Spinal cord (tissue), 10 donors: ENCODE measurements at places on chromosomes 16 and 17. TPM values are rescaled to one million over a fixed set of nuclear protein-coding genes. Genes with fewer than 3 reads are reported as not detected.

CCDC144A gene
- polyA plus RNA-seq: 6.3 TPM

- H3K27me3 ChIP-seq: no peaks in the 10 kb centered on the region
- peaks cover 15% of the 10 kb centered on the region for H3K36me3 ChIP-seq
- no peak overlapping the region for H3K4me3 ChIP-seq
- no peak for DNase-seq
- no peak overlapping the region for H3K27ac ChIP-seq
- peaks cover 31% of the 10 kb centered on the region for H3K4me1 ChIP-seq
Observed at GRCh38 chr17:27547301-27547683, 83.7 kb upstream of the LGALS9 start.

GRCh38 chr17:56393156-56393555, 200.3 kb upstream of the NOG start:
- H3K4me3 ChIP-seq: no peak overlapping the region
- no peaks in the 10 kb centered on the region for H3K4me1 ChIP-seq
- DNase-seq: peak; percentile 23
- no peak overlapping the region for H3K27ac ChIP-seq
- peaks cover 3% of the 10 kb centered on the region for H3K36me3 ChIP-seq
- H3K27me3 ChIP-seq: no peaks in the 10 kb centered on the region

DNA sequence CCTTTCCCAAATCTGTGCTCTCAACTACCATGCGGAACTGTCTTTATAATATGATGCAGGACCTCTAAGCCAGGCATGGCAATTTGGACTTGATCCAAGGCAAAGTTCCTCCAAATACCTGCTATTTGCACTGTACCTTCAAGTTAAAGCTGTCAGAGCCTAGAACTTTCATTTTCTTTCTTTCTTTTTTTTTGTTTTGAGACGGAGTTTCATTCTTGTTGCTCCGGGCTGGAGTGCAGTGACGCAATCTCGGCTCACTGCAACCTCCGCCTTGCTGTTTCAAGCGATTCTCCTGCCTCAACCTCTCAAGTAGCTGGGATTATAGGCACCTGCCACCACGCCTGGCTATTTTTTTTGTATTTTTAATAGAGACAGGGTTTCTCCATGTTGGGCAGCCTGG, 51.7 kb downstream of the ARHGAP27 start:
- no peak for DNase-seq
- peaks cover 11% of the 10 kb centered on the region for H3K4me1 ChIP-seq
- H3K27ac ChIP-seq: no peak overlapping the region
- no peaks in the 10 kb centered on the region for H3K36me3 ChIP-seq
- no peak overlapping the region for H3K4me3 ChIP-seq
- peaks cover 4% of the 10 kb centered on the region for H3K27me3 ChIP-seq

DNA sequence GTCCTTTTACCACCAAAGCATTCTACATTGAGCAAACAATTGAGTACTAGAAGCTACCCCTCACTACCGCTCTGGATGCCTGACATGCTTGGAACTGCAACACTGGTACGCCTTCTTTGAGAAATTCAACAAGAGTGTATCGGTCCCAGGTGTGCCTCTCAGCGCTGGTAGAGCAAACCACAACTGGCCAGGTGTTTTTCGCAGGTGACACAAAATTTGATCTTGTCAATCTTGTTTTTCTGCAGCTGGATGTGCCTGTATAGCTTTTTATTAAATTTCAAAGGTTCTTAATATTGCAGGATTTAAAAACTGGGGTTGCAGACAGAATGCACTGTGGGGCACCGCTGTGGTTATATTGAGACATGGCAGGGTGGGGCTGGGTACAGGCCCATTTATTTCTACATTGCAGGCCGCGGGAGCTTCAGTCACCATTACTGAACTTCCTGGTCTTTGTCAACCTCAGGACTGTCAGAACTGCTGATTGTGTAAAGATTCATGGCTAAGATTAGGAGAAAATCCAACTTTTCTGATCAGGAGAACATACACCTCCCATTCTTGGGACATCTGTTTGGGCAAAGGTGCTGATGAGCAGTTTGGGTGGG, 4.5 kb upstream of the SNX20 start:
- H3K27me3 ChIP-seq: no peaks in the 10 kb centered on the region
- H3K4me3 ChIP-seq: no peak overlapping the region
- no peaks in the 10 kb centered on the region for H3K36me3 ChIP-seq
- DNase-seq: no peak
- no peak overlapping the region for H3K27ac ChIP-seq

GRCh38 chr16:56300891-56301850, 109.9 kb downstream of the GNAO1 start:
- H3K4me3 ChIP-seq: no peak overlapping the region
- no peak for DNase-seq
- no peaks in the 10 kb centered on the region for H3K27me3 ChIP-seq
- H3K4me1 ChIP-seq: peaks cover 83% of the 10 kb centered on the region
- H3K27ac ChIP-seq: peak overlapping the region; percentile 49

GRCh38 chr17:40945414-40945813, 8.0 kb upstream of the KRT23 start:
- DNase-seq: no peak
- no peak overlapping the region for H3K4me3 ChIP-seq
- no peaks in the 10 kb centered on the region for H3K36me3 ChIP-seq
- H3K27ac ChIP-seq: no peak overlapping the region
- peaks cover 4% of the 10 kb centered on the region for H3K4me1 ChIP-seq

DNA sequence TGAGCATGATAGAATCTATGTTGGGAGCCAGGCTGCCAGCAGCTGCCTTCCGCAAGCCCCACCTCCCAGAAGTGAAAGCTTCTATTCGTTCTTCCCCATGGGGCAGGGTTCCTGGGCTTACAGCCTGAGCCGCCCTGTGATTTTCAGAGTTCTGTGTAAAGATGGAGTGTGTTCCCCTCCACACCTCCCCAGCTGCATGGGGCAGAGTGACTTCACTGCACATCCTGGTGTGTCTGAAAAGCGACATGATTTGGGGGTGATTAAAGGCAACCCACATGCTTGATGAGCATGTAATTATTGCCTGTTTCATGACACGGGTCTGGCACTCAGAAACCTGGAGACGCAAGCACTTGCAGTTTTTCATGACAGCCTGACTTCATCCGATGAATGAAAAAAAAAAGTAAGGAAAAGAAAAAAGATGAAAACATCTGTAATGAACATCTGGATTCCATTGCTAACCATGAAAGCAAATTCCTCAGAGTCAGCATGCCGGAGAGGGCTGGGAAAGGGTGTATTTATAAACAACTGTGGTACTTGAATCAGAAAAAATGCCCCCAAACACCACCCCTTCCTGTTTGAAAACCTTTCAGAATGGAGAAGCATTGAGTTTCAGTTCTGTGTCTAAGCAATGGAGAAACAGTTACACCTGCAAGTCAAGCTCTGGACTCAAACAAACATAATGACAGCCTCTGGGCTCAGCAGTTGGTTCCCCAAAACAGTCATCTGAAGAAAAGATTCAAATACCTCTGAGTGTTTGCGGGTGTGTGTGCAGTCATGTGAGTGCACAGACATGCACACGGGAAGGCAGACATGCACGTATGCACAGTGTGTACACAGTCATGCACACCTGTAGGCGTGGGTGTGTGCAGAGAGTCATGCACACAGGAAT, 266.0 kb downstream of the ENGASE start:
- DNase-seq: no peak
- peaks cover 17% of the 10 kb centered on the region for H3K4me1 ChIP-seq
- no peak overlapping the region for H3K27ac ChIP-seq
- no peaks in the 10 kb centered on the region for H3K27me3 ChIP-seq

- H3K27ac ChIP-seq: peak overlapping the region; percentile 8
- peaks cover 8% of the 10 kb centered on the region for H3K4me1 ChIP-seq
- H3K36me3 ChIP-seq: no peaks in the 10 kb centered on the region
- no peaks in the 10 kb centered on the region for H3K27me3 ChIP-seq
- DNase-seq: no peak
Observed at GRCh38 chr16:29943846-29944799, 17.8 kb upstream of the TMEM219 start.

C17orf78 gene
- 0.57 TPM for polyA plus RNA-seq

DNA sequence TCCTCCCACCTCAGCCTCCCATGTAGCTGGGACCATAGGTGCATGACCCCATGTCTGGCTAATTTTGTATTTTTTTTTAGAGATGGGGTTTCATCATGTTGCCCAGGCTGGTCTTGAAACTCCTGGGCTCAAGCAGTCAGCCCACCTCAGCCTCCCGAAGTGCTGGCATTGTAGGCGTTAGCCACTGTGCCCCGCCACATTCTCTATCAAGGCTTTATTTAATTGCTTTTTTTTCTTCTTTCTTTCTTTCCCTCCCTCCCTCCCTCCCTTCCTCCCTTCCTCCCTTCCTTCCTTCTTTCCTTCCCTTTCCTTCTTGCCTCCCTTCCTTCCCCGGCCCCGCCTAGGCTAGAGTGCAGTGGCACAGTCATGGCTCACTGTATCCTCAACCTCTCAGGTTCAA, 23.7 kb downstream of the RSPRY1 start:
- DNase-seq: no peak
- peaks cover 56% of the 10 kb centered on the region for H3K36me3 ChIP-seq
- no peaks in the 10 kb centered on the region for H3K27me3 ChIP-seq
- H3K4me3 ChIP-seq: no peak overlapping the region

GRCh38 chr17:42653179-42654124, 5.6 kb upstream of the TUBG2 start:
- H3K36me3 ChIP-seq: no peaks in the 10 kb centered on the region
- H3K4me3 ChIP-seq: peak overlapping the region; percentile 52
- DNase-seq: no peak
- no peaks in the 10 kb centered on the region for H3K27me3 ChIP-seq

- no peak overlapping the region for H3K27ac ChIP-seq
- no peaks in the 10 kb centered on the region for H3K36me3 ChIP-seq
- H3K4me3 ChIP-seq: no peak overlapping the region
- no peaks in the 10 kb centered on the region for H3K27me3 ChIP-seq
- DNase-seq: no peak
Observed at GRCh38 chr16:10849736-10850477, 27.1 kb upstream of the CIITA start.

- H3K27me3 ChIP-seq: no peaks in the 10 kb centered on the region
- peaks cover 86% of the 10 kb centered on the region for H3K4me1 ChIP-seq
- H3K27ac ChIP-seq: peak overlapping the region; percentile 97
- H3K4me3 ChIP-seq: no peak overlapping the region
Observed at GRCh38 chr17:57938061-57938502, 17.1 kb downstream of the CUEDC1 start.

DNA sequence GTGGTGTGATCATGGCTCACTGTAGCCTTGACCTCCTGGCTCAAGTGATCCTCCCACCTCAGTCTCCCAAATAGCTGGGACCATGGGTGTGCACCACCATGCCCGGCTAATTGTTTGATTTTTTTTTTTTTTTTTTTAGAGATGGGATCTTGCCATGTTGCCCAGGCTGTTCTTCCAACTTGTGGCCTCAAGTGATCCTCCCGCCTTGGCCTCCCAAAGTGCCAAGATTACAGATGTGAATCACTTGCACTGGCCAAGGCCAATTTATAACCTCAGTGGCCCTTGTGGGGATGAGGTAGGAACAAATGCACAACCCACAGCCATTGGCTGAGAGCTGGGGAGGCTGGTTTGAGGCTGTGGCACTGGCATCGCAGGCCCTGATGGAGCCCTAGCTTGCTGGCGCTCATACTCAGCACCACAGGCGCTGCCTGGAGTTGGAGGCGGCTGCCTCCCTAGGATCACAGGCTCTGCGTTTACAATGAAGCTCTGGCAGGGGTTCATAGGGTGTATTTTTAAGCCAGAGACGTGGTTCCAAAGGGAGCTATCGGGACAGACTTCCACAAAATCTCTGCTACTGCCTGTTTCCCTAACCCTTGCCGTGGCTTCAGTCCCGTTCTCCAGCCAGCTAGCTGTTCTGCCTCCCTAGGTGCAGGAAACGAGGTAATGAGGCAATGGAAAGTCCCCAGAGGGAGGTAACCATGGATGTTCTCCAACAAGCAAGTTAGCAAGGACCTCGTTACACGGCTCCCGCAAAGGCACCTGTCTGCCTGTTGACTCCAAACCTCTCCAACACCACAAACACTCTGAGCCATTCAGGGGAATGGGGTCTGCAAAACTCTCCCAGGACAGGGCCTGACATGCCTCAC, 2.9 kb downstream of the ABCA3 start:
- no peak for DNase-seq
- peaks cover 34% of the 10 kb centered on the region for H3K4me1 ChIP-seq
- H3K27me3 ChIP-seq: peaks cover 16% of the 10 kb centered on the region
- H3K27ac ChIP-seq: no peak overlapping the region

GRCh38 chr16:2009164-2009711, 383 bp downstream of the ZNF598 start:
- peaks cover 43% of the 10 kb centered on the region for H3K36me3 ChIP-seq
- DNase-seq: no peak
- peak overlapping the region; percentile 54 for H3K4me3 ChIP-seq
- peaks cover 55% of the 10 kb centered on the region for H3K4me1 ChIP-seq
- no peaks in the 10 kb centered on the region for H3K27me3 ChIP-seq

HOXB13 gene
- not detected for polyA plus RNA-seq

- no peaks in the 10 kb centered on the region for H3K36me3 ChIP-seq
- peak overlapping the region; percentile 33 for H3K27ac ChIP-seq
- no peak for DNase-seq
- no peak overlapping the region for H3K4me3 ChIP-seq
- peaks cover 6% of the 10 kb centered on the region for H3K27me3 ChIP-seq
Observed at GRCh38 chr16:11315510-11315909, 29.7 kb upstream of the RMI2 start.

DNA sequence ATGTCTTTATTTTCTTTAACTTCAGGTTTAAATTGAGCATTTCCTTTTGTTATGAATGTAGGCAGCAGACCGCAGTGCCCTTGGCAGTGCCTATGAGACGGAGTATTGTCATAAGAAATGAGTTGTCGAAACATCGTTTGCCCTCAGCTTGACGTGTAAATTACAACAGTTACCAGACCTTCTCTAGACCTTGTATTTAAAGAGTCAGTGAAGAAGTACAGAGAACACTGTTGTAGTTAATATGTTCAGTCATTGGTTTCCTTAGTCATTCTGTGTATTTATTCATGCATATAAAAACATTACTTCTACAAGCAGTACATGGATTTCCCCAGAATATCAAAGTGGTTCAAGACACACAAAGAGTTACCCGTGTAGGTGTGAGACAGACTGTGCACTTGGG, 19.0 kb downstream of the IRF8 start:
- H3K27me3 ChIP-seq: no peaks in the 10 kb centered on the region
- peaks cover 8% of the 10 kb centered on the region for H3K36me3 ChIP-seq
- no peak for DNase-seq

SPECC1 gene
- 49.0 TPM for polyA plus RNA-seq

SEPTIN12 gene
- polyA plus RNA-seq: 0.47 TPM

DNA sequence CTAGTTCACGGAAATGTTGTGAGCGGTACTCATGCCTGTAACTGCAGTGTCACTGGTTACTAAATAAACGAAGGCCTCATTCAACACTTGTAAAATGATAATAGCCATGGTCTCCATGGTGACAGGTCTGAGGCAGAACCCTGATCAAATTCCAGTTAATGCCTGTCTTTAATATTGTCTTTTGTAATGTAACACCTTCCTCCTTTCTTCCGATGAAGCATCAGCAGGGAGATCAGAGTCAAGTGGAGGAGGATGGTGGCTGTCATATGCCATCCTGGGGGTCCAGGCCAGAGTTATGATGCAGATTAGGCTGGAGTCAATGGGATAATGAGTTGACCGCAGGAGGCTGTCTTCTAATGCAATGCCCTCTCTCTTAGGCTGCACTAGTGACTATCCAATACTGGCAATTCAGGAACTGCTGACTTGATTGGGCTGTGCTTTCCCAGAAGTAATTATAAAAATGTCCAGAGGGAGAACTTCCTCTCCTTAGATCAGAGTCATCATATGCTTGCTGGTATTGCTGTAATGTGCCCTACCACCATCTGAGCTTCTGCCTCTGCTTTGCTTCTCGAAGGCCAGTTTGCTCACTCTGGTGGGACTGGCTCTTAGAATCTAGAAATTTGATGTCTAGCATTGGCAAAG, 419.1 kb downstream of the CA10 start:
- no peaks in the 10 kb centered on the region for H3K27me3 ChIP-seq
- no peak for DNase-seq
- H3K36me3 ChIP-seq: no peaks in the 10 kb centered on the region
- no peaks in the 10 kb centered on the region for H3K4me1 ChIP-seq

GRCh38 chr17:78133971-78134898, 3.7 kb downstream of the TMC8 start:
- no peak for DNase-seq
- peaks cover 54% of the 10 kb centered on the region for H3K27me3 ChIP-seq
- no peak overlapping the region for H3K27ac ChIP-seq
- H3K4me1 ChIP-seq: peaks cover 39% of the 10 kb centered on the region
